NCI-H1417 (cell line): ENCODE measurements at places on chromosomes 6 and 20.

DNA sequence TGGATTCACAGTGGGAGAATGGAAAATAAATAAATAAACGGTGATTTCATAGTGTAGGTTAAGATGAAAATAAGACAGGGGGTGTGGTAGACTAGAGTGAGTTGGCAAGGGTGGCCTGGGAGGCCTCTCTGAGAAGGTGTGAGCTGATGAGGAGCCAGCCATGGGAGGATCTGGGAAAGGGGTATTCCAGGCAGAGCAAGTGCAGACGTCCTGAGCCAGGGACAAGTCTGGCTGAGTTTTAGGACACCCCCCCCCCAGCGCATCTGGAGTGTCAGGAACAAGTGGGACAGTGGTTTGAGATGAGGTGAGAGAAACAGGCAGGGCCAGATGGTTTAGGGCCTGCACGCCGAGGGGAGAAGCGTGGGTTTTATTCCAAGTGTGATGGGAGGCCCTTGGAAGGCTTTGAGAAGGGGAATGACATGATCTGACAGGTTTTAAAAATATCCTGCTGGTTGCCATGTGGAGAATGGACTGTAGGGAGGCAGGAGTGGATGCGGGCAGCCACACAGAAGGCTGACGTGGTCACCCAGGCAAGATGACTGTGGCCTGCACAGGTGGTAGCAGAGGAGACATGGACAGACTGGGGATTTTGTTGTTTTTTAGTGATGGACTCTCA is 21.1 kb upstream of the CCM2L start:
- DNase-seq, result no peak

DNA sequence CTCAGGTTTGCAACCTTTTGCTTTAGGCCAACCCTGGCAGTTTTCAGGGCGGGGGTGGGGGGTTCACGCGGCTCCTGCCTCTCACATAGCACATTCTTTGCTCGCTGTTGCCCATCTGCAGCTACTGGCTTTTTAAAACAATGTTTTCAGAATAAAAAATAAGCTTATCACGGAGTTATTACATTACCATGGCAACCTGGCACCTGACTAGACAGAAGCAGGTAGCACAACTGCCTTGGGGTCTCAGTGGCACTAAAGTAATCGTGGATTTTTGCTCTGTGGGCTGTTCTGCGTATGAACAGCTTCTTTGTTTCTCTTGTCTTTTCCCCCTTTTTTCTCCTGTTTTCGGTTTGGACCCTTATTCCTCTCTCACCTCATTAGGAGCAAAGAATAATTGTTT is 9.1 kb upstream of the MANBAL start:
- no peak for DNase-seq

- no peak for DNase-seq
These were observed 2.0 kb upstream of the MICAL1 start for GRCh38 chr6:109457562-109457996.

GRCh38 chr6:19159089-19159488 is 678.1 kb upstream of the ID4 start:
- no peak for DNase-seq

DNA sequence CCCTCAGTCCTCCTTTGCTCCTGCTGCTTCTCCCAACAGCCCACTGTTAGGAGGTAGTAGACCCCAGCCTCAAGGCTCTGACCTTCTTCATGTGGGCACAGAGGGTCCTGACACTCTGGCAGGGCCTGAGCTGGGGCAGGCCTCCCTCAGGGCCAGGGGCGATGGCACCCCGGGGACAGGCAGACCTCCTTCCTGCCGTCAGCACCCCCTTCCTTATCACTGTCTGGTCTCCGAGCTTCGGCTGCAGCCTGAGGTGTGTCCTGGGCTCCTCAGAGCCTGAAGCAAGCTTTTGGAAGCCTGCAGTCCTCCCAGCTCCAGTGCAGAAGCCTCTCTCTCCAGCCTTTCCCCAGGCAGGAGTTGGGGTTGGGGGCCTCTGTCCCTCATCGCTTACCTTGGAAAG is 22.0 kb downstream of the SPDEF start:
- no peak for DNase-seq

GRCh38 chr6:154001494-154002285 is 37.4 kb upstream of the OPRM1 start:
- no peak for DNase-seq

DNA sequence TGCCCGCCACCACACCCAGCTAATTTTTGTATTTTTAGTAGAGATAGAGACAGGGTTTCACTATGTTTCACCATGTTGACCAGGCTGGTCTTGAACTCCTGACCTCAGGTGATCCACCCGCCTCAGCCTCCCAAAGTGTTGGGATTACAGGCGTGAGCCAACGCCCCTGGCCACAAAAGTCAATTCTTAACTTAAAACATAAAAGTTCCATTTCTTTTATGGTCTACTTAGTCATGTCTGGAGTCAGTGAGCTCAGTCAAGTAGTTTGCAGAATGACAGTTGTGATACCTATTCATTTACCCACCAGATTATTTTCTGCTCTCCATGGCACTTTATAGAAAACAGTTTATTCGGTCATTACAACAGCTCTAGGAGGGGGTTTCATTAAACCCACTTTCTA is 103.1 kb upstream of the ESR1 start:
- DNase-seq, result no peak

DNA sequence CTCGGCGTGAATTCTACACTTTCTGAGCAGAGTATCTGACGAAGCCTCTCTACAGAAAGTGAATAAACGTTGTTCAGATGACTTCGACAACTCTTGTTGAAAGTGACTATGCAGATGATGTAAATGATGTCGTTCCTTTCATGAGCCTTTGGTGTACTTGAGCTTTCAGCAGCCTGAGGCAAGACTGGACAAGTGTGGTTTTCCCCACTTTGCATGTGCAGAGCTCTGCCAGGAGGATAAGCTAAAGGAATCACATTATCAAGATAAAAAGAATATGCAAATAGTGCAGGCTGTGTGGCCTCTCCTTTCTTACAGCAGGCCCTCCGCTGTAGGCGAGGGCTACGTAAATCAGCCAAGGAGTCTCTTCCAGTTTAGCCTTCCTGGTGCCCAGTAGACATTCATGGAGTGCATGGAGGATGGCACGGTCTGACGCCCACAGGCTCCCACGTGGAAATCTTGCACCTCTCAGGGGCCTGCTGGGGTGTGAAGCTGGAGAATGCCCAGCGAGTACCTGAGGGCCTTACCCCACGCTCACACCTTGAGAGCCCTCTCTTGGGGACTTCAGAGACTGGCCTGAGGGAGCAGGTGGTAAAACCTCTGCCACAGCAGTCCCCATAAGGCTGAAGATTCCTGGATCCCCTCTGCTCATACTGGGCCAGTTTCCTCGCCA is 54.9 kb downstream of the RPP40 start:
- DNase-seq, result no peak

GRCh38 chr6:22413681-22414311 is 117.0 kb upstream of the PRL start:
- DNase-seq, result no peak

DNA sequence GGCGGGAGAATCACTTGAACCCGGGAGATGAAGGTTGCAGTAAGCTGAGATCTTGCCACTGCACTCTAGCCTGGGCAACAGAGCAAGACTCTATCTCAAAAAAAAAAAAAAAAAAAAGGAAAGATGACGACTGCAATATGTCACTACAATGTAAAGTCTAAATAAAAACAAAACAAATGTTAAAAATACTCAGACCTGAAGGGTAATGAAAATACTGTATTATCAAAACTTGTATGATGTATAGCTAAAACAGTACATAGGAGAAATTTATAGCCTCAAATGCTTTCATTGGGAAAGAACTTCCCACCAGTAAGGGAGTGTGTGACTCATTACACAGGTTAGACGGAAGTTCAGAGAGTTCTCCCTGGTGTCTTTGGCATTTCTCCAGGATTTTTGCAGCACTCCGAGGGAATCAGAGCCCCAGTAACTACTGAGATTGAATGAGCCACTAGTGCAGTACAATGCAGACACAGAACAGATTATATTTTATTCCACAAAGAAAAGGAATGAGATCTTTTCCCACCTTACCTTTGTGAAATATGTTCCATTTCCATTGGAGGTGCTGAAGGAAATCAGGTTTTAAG is 12.5 kb upstream of the RALGAPB start:
- DNase-seq, result peak; percentile 82

DNA sequence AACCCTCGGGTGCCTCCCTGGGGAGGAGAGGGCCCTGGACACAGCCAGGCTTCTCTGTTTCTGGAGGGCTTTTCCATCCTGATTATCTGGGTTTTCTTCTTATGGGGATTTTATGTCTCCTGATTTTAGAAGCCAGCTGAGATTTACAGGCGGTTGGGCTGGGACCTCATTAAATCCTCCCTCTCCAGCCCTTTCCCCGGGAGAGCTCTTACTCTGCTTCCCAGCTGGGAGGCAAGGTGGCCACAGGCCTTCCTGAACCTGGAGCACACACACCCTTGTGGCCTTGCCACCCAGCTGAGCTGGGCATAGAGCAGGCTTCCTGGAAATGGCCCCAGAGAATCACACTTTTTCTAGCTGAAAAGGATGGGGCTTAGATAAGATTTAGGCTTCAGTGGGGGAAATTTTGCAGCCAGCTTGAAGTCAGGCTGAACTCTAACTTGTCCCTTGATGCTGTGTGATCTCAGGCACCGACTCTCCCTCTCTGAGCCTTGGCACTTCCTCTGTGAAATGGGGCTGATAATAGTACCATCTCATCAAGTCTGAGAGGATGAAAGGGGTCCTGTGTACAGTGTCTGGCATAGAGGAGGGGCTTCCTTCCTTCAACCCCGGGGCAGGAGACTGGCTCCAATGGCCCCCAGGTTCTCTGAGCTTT is 16.6 kb downstream of the VSTM2L start:
- DNase-seq, result peak; percentile 23

DNA sequence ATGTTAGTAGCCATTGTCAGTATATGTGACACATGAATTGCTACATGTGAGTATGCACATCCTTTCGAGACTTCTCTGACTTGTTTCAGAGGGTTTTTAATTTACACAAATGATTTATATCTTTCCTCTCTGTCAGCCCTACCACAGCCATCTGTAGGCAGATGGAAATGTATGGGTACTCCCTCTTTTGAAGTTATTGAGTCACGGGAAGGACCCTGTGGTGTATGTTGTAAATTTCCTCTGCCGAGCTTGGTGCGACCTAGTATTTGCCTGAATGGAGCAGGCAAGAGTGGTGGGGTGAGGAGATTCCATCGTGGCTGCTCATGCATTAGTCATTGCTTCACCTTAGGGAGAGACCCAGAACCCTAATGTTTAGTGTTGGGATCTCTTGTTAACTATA is 171.9 kb downstream of the JARID2 start:
- no peak for DNase-seq

GRCh38 chr6:9173229-9173628 is 737.9 kb upstream of the SLC35B3 start:
- DNase-seq, result no peak

DNA sequence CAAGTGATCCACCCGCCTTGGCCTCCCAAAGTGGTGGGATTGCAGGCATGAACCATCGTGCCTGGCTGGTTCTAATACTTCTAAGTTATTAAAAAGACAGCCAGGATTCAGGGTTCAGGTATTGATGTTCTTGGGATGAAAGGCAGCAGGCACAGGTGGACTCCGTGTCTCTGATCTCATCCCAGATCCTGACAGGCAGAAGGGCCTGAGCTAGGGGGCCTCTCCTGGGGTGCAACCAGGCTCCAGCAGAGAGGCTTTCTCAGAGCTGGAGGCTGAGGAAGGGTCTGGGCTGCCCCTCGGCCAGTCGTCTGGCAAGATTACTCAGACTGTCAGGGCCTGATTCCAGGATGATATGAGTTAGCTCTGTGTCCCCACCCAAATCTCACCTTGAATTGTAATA is 106.3 kb downstream of the SCML4 start:
- no peak for DNase-seq

DNA sequence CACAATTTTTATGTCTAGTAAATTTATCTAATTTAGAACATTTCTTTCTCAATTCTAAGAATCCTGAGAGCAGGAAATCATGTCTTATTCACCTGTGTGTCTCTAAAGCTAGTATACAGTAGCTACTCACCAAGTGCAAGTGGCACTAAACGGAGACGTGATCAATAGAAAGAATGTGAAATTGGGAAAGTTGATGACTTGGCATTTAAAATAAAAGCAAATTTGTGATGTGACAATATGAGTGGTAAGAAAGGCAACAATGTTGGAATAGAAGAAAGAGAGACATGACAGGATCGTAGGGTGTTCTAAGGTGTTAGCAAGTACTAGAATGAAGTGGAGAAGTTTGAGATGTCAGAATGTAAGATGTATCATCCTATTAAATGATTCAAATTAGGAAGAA is 725.9 kb downstream of the BCKDHB start:
- DNase-seq, result no peak

DNA sequence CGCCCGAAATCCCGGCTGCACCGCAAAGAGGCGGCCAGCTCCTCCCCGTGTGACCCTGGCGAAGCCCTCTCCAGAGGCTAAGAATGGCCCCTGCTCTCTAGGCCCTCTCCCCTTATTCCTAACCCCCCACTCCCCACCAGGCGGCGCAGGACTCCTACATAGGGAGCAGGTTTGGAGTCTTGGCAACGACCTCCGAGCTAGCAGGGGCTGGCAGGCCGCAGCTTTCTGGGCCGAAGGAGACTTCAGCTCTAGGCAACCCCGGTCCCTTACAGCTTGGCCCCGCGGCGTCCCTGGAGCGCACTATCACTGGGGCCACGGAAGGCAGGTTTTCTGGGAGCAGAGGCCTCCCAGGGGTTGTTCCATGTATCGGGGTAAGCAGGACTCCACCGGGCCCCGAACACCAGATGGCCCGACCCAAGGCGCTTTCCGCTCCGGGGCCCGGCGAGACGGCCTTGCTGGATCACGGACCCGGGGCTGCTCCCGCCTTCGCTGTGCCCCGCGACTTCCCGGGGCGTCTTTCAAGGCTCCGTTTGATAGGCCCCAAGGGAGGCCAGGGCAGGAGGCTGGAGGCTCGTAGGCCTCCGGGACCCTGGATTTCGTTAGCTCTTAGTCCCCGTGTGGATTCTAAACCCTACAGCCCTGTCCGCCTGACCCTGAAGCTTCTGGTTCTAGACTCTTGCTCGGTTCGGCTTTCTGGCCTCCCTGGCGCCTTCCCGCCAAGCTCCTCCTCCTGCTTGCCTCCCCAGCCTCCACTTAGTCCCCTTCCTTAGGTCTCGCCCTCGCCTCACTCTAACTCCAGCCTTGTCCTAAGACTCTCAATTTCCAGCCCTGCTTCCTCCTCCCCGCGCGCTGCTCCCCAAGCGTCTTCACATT is 1.9 kb downstream of the SLC32A1 start:
- no peak for DNase-seq

DNA sequence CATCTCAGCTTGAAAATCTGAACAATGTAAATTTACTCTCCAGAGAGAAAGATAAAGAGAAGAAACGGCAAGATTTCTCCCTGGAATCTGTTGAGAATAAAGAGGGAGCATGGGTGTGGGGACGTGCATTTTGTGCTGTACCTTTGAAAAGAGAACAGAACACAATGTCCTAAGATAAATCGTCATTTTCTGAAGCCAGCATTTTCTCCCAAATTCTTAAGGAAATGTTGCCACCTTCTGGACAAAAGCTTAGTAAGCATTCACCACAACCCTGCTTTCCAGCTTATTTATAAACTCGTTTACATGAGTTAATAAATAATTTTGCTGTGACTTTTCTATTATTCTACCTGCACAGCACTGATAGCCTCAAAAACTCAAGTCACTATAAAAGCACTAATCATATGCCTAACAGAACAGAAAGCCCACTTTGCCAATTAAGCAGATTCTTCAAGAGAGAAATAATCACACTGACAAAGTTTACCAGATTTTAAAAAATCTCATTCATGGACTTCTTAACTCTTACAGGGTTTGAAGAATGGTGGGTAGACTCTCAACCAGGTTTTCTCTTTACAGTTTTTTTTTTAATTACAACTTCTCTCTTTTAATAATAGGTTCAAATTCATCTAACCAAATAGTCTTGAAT is 155.8 kb downstream of the MBOAT1 start:
- DNase-seq, result peak; percentile 73
